HFF-Myc (cell line): ENCODE measurements at places on chromosomes 6 and 20.

- DNase-seq, result no peak
Observed at GRCh38 chr20:48941467-48941866, 20.0 kb downstream of the ARFGEF2 start.

- DNase-seq, result no peak
Observed at GRCh38 chr6:129516005-129516404, 194.0 kb downstream of the ARHGAP18 start.

DNA sequence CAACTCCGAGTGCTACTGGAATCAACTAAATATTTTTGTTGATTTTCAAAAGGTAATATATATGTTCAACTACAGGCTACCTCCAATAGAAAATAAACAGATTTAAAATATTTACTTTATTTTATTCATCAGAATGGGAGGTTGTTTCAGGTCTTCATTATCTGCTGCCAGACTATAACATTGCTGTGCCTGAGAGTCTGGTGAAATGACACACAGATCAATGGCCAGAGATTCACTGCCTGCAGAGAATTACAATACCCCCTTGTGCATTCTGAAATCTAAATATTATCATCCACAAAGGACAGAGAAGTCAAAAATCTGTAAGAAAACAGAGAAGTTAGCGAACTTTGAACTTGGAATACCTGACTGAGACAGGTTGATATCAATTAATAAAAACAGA lies 667.8 kb upstream of the GJE1 start:
- DNase-seq, result no peak

GRCh38 chr6:55100686-55101085 lies 73.6 kb upstream of the HCRTR2 start:
- DNase-seq, result no peak

DNA sequence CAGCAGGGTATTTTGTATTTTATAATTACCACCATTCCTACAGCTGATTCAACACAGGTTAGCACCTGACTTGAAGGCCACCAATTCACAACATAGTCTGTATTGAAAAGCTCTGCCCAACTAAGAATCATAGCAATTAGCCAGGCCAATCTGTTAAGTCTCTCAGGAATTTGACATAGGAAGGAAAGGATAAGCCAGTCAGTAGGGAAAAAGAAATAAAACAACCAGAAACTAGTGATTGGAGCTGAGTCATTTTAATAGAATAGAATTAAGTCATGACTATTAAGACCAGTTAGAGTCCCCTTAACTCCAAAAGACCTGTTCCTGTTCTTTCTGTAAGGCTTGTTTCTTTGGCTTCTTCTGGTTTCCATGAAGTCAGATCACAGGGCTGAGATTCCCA lies 8.1 kb downstream of the RANBP9 start:
- DNase-seq, result no peak

DNA sequence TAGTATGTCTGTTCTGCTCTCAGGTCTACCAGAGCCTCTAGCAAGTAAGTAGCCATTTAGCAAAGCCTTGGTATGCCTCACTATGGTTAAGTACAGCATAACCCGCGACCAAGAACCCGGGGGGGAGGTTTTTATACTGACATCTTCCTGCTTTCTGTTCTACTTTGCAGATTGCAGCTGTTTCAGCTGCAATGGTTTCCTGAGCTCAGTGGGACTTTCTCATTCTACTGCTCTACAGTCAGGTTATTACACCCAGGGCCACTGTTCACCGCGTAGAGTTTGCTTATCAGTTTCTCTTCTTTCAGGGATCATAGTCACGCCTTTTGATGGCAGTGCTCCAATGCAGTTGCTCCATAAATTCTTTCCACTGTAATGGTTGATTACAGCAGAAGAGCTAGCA lies 631.3 kb downstream of the TFAP2A start:
- DNase-seq, result no peak

DNA sequence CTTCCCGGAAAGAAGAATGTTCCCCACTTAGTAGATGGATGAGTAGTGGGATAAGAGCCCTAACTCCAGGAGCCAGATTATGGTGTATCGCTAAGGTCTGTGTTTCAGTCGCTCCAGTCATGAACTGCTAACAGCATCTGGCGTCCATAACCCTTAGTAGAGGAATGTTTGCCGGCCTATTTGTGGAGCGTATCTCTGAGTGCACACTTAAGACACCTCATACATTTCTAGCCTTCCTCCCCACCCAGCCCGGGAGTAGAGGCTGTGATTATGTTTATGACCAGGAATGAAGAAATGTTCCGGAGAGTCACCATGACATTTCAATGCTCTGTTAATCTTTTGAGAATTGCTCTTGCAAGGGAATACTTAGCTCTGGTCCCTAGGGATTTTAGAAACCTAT lies 251.1 kb upstream of the SOX4 start:
- no peak for DNase-seq

DNA sequence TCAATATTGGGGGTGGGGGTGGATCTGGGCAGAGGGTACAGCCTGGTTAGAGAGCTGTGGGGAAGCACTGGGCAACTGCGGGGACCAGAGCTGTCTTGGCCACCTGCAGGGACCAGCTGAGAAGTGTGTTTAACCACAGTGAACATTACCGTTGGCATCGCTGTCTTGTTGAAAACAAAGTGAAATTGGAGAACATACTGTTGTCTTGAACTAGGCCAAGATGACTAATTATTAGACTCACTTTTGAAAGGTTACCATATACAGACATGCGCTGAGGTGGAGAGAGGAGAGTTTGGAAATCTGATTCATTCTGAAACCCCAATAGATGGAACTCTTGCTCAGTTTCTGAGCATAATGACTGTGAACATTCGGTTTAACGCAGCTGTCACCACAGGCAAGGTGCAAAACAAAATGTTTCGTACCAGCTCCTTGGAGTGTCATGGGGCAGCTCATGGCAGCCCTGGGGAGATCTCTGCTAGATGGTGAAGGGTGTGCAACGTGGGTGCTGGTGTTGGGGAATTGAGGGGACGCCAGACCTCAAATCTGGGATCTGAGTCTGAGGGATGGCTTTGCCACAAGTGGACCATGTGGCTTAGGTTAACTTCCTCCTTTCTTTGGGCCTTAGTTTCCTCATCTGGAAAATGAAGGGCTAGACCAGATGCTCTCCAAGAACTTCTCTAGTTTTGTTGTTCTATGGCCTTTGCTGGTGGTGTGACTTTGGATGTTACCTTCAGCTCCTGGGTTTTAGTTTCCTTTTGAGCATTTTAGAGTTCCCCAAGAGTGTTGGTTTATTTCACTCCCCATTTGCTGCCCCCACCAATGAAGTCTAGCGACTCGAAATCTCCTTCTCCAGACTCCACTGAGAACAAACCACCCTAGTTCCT lies 24.6 kb upstream of the GTSF1L start:
- peak; percentile 51 for DNase-seq

DNA sequence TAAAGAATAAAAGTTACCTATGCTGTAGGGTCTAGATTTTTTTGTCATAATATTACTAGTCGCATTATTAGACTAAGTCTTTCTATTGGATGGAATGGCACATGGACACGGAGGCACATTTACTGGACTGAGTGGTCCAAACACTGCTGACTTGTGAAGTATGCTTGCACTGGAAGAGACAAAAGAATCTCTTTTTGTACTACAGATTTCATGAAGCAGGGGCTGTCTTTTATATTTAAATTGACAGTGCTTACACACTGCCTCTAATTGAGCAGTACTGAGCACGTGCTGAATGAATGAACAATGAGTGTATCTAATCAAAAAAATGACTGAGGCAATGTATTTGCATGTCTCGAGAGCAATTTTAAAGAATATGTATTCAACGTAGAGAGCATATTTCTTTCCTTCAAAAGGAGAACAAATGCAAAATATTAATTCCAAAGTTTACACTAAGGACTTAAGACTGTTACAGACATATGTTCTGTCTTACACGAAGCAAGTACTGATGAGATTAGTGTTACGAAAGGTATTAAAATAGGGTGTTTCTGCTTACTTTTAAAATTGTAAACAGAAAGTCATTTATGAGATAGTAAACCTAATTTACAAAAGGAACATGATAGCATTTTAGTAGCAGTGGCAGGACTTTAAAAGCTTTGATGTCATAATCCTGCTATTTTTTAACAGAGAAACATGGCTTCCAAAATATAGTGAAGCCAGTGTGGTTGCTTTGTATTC lies 8.3 kb downstream of the ELOVL2 start:
- DNase-seq, result no peak

DNA sequence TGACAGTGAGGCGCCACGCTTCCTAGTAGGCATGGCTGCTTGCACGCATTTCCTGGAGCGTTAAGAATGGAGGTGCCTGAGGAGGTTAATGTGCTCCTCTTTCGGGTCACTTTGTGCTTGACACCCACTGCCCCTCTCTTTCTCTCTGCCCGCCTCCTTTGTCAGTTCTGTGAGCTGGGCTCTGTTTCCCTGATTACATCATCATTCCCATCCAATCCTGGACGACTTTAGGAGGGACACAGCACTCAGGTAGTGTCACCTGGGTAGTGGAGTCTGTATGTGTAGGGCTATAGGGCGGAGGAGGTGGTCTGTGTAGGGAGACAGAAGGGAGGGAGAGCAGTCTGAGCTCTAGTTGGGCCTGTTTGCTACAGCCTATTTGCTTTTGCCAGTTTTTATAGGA lies 136.8 kb downstream of the JARID2 start:
- no peak for DNase-seq

- DNase-seq, result no peak
Observed at GRCh38 chr6:5204376-5204775, 56.4 kb downstream of the LYRM4 start.

- no peak for DNase-seq
Observed at GRCh38 chr6:157861814-157862213, 38.8 kb downstream of the SNX9 start.

GRCh38 chr20:12294678-12295077 lies 377.0 kb downstream of the BTBD3 start:
- no peak for DNase-seq

DNA sequence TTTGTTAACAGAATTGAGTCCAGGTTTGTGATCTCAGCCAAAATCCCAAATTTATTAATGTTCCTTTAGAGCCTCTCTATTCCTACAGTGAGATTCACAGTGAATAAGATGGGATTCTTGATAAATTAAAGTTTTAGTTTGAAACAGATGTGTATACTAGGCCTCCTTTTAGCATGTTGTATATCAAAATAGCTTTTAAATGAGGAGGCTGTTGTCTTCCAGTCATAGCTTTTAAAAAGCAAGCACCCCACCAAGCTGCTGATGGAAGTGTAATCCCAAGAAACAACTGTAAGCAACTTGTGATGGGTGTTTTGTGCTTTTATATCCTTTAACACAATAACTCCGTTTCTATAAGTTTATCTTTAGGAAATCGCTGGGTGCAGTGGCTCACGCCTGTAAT lies 7.0 kb downstream of the GTF2H5 start:
- no peak for DNase-seq

- DNase-seq, result no peak
Observed at GRCh38 chr20:13017235-13017634, 8.5 kb downstream of the SPTLC3 start.

DNA sequence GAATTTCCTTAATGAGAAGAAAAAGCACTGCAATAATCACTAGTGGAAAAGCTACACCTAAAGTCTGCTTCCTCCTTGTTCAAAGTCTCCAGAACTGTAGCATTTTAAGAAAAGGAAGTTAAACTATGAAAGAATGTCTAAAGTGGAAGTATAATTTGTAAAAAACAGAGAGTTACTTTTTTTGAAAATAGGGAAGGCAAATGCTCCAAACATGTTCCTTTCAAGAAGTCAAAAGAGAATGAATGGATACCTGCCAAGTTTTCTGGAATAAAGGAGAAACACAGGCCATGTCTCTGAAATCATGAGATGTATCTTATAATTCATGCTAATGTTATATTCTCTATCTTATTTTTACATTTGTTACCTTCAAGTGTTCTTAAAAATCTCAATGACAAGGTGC lies 60.7 kb upstream of the ADGRG6 start:
- DNase-seq, result no peak

DNA sequence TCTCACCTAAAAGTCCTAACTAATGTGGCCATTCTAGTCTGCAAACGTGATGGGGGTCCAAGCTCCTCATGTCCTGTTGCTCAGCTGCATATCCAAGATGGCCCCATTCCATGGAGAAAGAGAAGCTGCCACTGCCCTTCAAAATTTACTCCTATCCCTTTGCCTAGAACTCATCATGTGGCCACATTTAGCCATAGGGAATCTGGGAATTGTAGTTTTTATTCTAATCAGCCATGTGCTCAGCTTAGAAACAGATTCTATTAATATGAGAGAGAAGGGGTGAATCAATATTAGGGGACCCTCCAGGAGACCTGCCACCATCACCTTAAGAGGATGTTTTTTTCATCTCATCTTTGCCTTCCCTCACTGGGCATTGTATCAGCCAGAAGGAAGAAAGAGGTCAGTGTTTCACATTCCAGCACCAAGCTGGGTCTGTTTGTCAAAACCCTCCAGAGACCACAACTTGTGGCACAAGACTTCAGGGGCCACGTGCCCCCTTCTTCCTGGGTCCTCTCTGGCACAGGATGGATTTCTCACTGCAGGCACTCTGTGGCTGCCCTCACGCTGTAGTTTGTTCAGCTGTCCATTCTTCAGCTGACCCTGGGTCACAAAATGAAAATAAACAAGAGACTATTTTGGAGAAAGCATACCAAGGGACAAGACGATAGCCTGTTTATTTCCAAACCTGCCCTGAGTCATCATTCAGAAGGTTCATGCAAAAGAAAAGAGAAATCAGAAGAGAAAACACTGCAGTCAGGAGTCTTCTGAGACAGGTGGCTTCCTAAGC lies 172.0 kb downstream of the EYA2 start:
- no peak for DNase-seq

DNA sequence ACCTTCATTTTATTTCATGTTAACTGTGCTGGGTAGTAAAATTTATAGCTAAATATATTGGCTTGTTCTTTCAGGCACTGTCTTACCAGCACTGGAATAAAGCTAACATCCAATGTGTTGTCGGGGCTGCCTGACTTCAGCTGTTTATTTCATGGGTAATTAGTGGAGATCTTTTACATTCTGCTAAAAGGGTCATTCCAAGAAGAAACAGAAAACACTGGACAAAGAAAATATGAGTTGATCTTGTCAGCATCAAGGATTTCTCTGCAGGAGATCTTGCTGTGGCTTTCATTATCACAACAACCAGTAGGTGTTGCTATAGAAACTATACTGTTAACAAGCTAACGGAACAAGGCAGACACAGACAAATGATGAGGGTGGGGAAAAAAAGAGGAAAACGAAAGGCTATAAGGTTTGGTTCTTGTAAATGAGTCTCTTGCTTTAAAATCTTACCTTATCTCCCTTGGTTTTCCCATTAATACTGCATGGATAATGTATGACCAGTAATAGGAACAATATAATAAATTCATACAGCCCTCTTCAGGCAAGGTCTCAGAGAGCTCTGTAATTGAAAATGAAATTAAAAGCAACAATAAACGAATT lies 206.8 kb downstream of the SIM1 start:
- DNase-seq, result peak; percentile 47

GRCh38 chr6:89944826-89945407 lies 50.6 kb downstream of the GJA10 start:
- DNase-seq, result no peak

DNA sequence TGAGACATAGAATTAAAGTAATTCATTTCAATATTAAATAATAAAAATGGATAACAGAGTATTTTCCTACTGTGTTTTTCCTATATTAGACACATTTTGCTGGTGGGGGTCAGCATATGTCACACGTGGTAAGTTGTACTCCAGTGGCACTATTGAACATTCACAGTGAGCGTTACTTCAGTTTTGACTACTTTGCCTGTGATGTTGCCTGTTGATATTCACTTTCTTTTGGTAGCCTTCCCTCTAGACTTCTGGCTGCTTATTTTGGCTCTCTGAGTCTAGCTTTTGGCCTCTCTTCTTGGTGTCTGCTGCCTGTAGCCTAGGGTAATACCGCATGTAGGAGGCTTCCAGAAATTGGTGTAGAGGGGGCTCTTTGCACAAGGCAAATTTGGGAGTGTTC lies 64.4 kb upstream of the TFB1M start:
- DNase-seq, result no peak

- DNase-seq, result no peak
Observed at GRCh38 chr6:129593233-129593564, 116.8 kb downstream of the ARHGAP18 start.

- no peak for DNase-seq
Observed at GRCh38 chr20:57075603-57076002, 190.8 kb downstream of the BMP7 start.
